ENCODE measurements at places on chromosomes 1 and 21.

- DNase-seq: no peak
Observed at GRCh38 chr1:172179918-172180317, 240.6 kb upstream of the C1orf105 start.

GRCh38 chr1:216531263-216532239, 108.3 kb upstream of the USH2A start:
- peak; percentile 22 for DNase-seq

GRCh38 chr1:198361237-198361767, 179.2 kb downstream of the ATP6V1G3 start:
- DNase-seq: no peak

DNA sequence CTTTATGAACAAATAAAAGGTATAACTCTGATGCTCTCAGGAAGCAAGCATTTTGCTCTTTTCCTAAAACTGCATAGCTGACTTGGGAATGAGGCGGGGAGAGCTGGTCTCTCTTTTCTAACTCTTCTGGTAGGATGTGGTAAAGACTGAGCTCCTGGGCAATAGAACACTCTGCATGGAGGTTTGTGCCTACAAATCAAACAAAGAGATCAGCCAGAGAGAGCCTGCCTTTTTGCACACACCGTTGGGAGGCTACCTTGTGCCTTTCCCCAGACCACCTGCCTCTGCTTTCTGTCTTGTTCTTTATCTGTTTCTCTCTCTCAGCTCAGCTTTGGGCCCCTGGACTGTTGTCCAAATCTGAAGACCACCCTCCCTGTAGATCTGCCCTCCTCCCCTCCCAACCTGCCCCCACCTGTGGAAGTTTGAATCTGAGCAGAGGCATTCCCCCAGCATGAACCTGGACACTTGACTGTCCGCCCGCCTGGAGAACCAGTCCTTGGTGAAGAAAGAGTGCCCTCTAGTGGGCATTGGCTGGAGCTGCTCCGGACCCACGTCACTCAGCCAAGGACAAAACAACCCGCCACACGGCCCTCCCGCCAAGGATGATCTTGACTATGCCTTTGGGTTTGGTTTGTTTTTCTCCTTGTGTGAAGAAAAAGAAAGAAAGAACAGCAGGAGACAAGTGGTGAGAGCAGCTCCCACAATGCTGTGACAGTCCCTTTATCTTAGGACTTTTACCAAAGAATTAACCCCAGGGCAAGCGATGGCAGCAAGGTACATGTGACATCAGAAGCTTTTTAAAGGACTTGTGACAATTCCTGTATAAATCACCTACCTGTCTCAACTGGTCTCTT, 228.2 kb downstream of the PBX1 start:
- peak; percentile 88 for DNase-seq

DNA sequence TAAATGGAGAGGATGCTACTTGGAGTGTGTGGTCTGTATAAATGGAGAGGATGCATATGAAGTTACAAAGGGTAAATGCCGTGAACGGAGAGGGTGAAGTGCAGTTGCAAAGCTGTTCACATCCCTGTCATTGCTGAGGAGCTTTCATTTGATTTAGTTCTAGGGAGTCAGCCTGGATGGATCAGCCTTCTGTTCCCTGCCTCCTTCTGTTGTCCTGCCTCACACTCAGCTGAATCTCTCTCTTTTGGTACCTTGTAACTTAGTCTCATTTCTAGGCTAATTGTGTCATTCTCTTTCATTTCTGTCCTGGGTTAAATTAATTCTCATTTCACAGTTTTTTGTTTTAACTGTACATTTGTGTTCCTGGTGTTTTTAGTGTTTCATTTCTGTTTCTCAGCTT, 133.2 kb upstream of the COL6A1 start:
- no peak for DNase-seq

GRCh38 chr1:51168266-51168845, 66.3 kb downstream of the C1orf185 start:
- peak; percentile 30 for DNase-seq

DNA sequence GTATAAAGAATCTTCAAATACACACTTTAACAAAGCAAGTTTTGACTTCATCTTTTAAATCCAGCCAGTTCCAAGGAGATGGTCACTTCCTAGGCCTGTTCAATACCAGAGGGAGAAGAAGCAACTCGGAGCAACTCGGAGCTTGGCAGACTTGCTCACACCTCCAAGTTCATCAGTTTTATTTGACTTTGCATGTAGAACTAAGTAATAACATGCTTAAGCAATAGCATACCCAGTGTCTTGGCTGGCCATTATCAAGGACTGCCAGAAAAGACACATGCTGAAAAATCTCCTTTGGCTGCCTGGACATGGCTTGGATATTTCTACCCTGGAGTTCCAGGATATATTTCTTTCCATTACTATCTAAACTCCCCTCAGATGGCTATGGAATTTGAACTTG, 52.6 kb downstream of the GNG12 start:
- DNase-seq: no peak

- DNase-seq: peak; percentile 11
Observed at GRCh38 chr1:71295350-71295749, 214.5 kb upstream of the ZRANB2 start.

DNA sequence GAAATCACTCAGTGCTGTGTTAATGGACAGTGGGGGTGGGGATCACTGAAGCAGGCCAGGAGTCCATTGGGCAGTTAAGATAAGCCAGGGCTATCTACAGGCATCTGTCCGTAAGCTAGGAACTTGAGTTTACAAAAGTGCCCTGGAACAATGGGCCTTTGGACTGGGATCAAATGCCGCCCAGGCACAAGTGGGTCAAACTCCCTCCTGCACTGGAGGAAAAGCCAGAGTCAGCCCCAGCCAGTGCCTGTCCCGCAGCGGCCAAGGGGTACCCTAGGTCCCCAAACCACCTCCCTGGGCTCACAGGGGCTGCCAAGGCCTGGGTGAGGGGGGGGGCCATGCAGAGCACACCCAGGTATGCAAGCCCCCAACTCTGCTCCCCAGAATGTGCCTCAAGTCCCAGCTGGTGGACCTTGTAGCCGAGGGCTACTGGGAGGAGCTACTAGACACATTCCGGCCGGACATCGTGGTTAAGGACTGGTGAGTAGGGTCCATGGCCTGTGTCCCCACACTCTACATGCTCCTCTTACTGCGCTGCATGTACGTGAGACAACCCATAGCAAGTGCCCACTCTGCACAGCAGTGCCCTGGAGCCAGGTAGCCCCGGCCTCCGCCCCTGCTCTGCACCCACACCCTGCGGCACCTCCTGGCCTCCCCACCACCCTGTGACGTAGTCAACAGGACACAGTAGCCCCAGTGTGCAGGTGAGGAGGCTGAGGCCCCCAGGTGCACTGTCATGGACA, 7.7 kb downstream of the FBXO6 start:
- no peak for DNase-seq

DNA sequence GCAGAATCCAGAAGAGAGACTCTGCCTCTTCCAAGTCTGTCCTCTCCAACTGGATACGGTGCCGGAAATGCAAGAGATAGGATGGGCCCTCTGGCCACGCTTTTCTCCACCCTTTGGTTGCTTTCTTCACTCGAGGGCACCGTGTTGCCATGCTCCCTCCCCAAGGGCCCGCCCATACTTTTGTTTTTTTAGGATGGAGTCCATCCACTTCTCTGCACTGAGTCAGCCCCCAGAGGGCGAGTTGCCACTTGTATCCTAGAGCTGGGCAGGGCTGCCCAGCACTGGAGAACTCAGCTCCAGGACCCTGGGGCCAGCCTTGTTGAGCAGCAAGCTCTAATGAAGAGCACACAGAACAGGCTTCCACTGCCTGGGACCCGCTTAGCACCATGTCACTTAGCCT, 25.5 kb downstream of the IFNGR2 start:
- peak; percentile 47 for DNase-seq

- no peak for DNase-seq
Observed at GRCh38 chr1:192598589-192598988, 23.0 kb downstream of the RGS1 start.

- no peak for DNase-seq
Observed at GRCh38 chr1:32920833-32921232, 19.6 kb upstream of the TMEM54 start.

DNA sequence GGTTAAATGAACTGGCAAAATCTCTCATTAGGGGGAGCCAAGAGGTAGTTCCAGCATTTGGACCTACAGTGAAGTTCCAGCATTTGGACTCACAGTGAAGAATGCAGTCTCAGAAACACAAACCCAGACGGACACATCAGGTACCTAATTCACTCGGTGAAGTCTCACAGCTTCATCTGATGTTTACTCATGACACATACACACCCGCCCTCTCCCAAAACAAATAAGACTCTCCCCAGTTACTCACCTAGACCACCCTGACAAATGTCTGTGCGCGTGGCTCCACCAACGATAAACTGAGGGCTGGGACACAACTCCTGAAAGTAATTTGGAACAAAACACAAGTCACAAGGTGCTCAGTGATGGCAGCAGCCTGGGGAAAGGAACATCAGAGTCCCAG, 11.4 kb downstream of the CAPN8 start:
- DNase-seq: no peak

- DNase-seq: no peak
Observed at GRCh38 chr1:98278055-98278454, 357.2 kb upstream of the DPYD start.

- DNase-seq: peak; percentile 8
Observed at GRCh38 chr1:195604287-195604686, 1004.0 kb downstream of the KCNT2 start.

GRCh38 chr1:206912445-206913095, 9.2 kb downstream of the FCMR start:
- peak; percentile 88 for DNase-seq

GRCh38 chr1:211420389-211420788, 71.6 kb downstream of the RD3 start:
- no peak for DNase-seq

GRCh38 chr21:44592446-44593311, at the start of gene KRTAP10-6:
TSS of gene KRTAP10-6 (minus strand) at chr21:44592505. CDS start at chr21:44592484, 21 bp downstream.
- no peak for DNase-seq

DNA sequence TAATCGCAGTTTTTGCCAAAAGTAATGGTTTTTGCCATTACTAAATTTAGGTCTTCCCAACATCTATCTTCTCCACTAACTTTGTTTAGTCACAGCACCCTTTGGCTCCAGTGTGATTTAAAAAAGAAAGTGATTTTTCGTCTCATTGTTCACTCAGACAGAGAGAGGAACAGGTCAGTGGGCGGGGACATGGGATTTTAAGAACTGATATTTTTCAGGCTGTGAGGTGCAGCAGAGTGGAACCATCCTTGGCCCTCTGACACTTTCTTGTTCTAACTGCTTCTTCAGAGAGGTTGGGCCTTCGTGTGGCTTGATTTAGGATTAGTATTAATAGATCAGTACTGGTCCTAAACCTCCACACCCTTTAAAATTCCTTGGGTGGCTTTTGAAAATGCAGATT, 38.8 kb downstream of the CASQ2 start:
- no peak for DNase-seq

DNA sequence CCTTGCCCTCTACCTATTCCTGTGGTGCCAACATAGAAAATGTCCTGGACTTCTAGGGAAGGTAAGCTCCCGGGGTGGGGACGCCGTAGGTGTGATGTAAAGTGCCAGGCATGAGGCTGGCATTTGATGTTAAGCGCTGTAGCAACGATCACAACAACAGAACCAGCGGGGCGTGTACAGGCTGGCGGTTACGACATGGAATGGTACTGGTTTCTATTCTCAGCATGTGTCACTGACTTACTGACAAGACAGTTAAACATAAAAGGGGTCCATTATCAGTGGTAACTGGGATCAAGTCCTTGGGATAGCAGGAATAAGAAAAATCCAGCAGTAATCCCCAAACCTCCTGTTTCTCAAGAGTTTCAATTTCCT, 58.9 kb downstream of the TGFBR3 start:
- no peak for DNase-seq

GRCh38 chr1:24584171-24584647, 28.3 kb downstream of the NCMAP start:
- DNase-seq: no peak

GRCh38 chr1:11044086-11044848, 2.8 kb downstream of the MASP2 start:
- no peak for DNase-seq

DNA sequence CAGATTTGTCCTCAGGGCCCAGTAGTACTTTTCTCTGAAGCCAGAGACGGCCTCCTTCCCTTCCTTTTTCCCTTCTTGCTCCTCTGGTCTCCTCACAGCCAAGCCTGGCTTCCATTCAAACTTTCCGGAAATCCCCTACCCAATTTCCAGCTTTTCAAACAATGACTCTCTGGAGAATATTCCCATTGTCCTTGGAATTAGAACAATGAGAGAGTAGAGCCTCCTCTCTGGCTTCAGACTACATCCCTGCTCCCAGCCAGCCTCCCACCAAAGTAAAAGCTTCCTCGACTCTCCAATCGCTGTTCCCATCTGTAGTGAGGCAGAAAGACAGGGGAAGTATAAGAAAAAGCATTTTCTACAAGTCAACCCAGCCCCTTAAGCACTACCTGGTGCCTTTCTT, 77.7 kb upstream of the SOX13 start:
- no peak for DNase-seq

GRCh38 chr1:77636864-77637263, 45.6 kb downstream of the ZZZ3 start:
- DNase-seq: no peak

DNA sequence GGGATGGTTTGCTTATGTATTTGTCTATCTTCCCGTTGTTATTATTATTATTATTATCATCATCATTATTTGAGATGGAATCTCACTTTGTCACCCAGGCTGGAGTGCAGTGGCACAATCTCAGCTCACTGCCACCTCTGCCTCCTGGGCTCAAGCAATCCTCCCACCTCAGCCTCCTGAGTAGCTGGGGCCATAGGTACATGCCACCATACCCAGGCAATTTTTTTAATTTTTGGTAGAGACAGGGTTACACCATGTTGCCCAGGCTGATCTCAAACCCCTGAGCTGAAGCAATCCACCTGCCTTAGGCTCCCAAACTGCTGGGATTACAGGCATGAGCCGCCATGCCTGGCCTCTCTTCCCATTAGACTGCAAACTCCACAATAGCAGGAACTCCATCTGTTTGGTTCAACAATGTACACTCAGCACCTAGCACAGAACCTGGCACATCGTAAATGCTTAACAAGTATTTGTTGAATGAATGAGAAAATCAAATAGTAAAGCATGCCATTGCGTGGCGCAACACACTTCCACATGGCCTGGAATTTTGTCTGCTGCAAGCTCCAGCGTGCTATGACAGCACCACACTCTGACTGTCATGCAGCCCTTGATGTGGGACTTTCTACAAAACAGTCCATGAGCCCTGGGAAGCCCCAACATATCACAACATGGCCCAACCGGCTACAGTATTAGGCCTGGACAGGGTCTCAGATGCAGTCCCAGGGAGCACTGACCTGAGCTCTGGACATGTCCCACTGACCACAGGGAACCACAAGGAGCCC, 3.8 kb upstream of the TINAGL1 start:
- DNase-seq: peak; percentile 54

GRCh38 chr1:46535063-46535462, 16.4 kb downstream of the KNCN start:
- no peak for DNase-seq

GRCh38 chr1:238955934-238956333, 430.4 kb upstream of the CHRM3 start:
- no peak for DNase-seq

Data from GM03348 (cell line).